Stimulated activated CD4-positive, alpha-beta T cell treated with anti-CD3 and anti-CD28 coated beads, Interleukin-12 subunit alpha, Interleukin-12 subunit beta, amount 100 ng/mL, for 4 hours (primary cell): ENCODE measurements at places on chromosomes 11 and 22.

GRCh38 chr11:96554236-96554820 is 164.5 kb downstream of the JRKL start:
- DNase-seq = no peak

- no peak for DNase-seq
Measured at GRCh38 chr22:30602049-30602448, 4.9 kb upstream of the TCN2 start.

DNA sequence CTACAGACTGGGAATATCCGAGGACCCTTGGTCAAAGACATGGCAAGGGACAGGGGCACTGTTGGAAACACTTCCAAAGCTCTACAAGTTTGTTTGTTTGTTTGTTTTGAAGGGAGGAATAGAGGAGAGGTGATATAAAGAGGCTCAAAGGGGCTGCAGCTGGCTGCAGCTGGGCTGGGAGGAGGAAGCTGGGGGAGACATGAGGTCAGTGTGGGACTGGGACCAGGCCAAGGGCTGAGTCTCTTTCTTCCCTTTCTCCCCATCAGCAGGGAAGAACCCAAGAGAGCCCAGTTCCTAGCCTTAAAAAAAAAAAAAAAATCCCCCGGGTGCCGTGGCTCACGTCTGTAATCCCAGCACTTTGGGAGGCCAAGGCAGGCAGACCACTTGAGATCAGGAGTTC is 5.0 kb downstream of the RHOG start:
- no peak for DNase-seq

DNA sequence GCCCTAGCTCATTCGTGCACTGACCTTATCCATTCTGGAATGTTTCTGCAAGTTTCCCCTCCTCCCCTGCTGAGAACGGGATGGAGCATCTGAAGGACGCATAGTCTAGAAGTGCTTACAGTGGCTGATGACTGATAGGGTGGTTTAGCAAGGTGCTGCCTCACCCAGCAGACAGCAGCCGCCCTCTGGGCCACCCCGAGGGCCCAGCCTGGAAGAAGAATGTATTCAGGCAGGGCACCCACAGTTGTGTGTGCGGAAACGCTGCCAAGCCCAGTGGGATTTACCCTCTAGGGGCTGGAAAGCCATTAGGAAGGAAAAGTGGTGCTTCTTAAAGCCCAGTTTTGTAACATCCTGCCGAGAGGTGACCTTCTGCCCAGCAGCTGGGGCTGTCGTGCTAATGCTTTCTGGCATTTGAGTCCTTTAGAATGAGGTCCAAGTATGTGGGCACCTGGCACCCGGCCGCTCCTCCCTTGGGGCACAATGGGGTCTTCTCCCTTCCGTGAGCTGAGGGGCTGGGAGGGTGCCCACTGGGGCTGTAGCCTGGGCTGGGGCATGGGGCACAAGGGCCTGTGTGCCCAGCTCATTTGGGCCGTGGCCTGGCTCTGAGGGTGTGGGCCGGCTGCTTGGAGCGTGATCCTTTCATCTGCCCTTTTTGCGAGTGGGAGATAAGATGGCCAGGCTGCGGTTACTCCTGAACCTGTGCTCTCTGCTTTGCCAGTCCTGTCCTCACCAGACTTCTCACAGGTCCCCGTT is 14.4 kb downstream of the FBLN1 start:
- DNase-seq = no peak

DNA sequence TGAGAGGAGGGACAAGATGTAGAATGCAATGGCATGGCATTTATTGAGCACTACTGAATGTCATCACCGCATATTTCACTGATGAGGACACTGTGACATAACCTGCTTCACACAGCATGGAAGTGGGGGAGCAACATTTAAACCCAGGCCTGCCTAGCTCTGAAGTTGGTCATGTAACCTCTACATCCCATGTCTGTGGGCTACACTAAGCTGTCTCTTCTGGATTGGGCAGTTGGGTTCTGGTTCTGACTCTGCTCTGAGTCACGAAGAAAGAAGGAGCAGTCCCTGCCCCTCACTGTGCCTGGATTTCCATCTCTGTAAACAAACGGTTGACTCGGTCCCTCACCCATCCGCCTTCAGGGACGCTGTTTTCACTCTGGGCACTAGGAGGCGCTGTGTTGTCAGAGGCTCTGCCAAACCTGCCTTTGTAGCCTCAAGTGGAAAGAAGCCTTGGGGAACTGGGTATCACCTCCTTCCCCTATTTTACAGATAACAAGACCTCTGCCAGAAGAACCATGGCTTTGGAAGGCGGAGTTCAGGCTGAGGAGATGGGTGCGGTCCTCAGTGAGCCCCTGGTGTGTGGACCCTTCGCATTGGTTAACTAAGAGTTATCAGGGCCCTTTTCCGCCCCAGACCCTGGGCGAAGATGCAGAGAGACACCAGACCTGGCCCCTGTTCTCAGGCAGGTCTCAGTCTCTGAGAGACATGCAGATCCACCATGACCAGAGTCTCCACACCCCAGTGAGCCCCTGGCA is 12.7 kb upstream of the ARHGEF17 start:
- peak; percentile 71 for DNase-seq

- DNase-seq = no peak
Measured at GRCh38 chr22:30774566-30774965, 79.9 kb downstream of the OSBP2 start.

GRCh38 chr11:2701898-2702434 is 2.2 kb upstream of the KCNQ1OT1 start:
- DNase-seq = no peak

GRCh38 chr22:17772249-17772957 is 1.9 kb downstream of the BID start:
- DNase-seq = no peak

- DNase-seq = peak; percentile 38
Measured at GRCh38 chr11:68120273-68121066, 718 bp downstream of the CHKA start.

DNA sequence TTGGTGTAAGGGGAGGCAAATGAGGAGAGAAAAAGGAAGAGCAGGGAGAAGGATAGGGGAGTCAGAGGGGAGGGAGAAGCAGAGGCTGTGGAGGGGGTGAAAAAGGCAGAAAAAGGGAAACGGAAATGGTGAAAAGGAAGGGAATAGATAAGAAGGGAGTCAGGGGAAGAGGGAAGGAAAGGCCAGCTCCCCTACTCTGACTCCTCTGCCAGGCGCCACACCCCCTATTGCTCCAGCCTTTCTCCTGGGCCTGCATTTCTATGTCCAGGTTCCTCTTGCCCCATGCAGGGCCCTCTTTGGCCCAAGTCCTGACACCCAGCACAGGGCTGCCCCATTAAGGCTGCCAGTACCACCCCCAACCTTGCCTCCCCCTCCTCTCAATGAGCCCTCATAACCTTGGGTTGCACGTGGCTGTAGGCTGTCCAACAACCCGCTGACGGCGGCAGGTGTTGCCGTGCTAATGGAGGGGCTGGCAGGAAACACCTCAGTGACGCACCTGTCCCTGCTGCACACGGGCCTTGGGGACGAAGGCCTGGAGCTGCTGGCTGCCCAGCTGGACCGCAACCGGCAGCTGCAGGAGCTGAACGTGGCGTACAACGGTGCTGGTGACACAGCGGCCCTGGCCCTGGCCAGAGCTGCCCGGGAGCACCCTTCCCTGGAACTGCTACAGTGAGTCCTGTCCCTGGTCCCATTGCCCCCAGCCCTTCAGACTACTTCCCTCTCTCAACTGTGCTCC is 3.4 kb upstream of the NHERF4 start:
- DNase-seq = no peak

DNA sequence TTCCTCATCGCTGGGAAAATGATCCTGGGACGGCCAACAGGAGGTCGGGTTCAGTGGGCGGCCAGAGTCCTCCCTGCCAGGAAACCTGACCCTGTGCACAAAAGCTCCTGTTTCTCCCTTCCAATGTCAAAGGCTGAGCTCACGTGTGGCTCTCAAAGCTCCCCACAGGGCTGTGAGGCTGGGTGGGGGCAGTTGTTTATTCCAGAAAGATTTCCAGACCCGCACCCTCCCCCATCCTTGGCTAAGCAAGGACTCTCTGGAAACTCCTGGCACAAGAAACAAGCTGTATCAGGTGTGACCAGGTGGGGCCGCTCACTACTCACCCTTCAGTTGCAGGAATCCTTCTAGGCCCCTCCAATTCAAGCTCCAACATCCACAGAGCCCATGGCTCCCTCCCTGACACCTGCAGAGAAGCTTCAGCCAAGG is 131.9 kb downstream of the SHANK2 start:
- DNase-seq = no peak

- no peak for DNase-seq
Measured at GRCh38 chr22:31286360-31287255, 5.7 kb downstream of the PIK3IP1 start.

DNA sequence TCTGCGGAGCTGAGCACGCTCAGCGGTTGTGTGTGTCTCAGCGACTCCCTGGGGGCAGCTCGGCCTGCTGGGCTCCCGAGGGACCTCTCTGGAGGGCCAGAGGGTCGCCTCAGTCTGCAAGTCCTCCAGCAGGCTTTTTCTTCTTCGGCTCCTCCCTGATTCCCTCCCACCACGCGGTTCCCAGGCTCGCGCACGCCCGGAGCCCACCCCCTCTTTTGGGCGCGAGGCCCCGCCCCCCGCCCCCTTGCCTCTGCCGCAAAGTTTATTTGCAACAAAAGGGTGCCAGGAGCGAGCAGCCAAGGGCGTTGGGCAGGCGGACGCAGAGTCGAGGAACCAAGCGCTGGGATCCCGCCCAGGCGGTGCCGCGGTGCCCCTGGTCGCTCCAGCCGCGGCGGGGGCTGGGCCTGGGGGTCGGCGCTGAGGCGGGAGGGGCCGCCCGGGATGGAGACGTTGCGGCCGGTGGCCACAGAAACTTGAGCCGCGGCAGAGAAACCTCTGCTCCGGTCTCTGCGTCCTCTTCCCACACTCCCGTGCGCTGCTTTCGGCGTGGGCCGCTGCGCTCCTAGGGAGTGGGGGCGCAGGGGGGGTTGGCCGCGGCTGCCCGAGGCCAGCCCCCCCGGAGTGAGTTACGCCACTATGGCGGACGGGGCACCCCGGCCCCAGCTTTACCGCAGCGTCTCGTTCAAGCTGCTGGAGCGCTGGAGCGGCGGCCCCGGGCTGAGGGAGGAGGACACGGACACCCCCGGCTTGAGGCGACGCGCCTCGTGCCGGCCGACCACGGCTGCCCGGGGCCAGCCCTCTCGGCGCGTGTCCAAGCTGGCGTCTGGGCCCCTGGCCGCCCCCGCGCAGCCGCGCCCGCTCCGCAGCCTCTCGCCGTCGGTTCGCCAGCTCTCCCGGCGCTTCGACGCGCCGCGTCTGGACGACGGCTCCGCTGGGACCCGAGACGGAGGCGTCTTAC is at the start of gene ARHGEF17:
Gene ARHGEF17 (plus strand): TSS at position 274 of the 958 bp plus-strand sequence. CDS start 363 bp downstream, at position 637.
- DNase-seq = peak; percentile 28

- DNase-seq = no peak
Measured at GRCh38 chr11:92460213-92460612, 235.6 kb downstream of the FAT3 start.

GRCh38 chr11:111694851-111695250 is 71.3 kb downstream of the PPP2R1B start:
- DNase-seq = no peak

DNA sequence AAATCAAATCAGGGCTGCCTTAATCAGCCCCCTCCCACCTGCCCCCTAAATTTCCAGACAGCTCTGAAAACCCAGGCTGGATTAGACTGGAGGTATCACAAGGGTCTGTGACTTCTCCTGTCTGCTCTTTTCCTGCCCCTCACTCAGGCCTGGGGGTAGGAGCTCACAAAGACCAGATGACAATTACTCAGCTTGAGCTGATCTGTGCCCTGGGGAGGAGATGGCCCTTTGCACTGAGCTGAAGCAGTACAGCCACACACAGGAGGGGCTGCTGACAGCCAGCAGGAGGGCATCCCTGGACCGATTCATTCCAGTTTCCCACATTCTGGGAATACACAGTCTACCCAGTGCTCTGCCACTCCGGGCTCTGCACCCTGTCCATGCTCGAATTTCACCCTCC is 4.2 kb downstream of the ABCC8 start:
- DNase-seq = no peak

GRCh38 chr11:65452806-65453490 is 30.4 kb downstream of the NEAT1 start:
- no peak for DNase-seq

DNA sequence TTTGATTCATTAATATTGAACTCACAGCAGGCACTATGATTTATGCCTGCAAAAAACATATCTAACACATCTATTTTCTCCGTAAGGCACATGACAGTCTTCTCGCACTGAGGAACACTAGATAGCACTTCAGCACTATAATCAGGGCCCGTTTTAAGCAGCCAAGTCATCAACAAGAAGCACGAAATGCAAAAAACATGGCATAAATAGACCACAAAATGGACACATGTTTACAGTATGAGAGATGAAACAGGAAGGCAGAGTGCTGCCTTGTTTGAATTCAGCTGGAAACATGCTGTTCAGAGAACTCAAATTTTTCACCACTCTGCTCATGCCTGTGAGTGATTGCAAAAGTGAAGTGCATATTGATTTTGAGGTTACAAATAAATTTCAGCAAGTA is 205.8 kb upstream of the PDGFD start:
- DNase-seq = no peak

DNA sequence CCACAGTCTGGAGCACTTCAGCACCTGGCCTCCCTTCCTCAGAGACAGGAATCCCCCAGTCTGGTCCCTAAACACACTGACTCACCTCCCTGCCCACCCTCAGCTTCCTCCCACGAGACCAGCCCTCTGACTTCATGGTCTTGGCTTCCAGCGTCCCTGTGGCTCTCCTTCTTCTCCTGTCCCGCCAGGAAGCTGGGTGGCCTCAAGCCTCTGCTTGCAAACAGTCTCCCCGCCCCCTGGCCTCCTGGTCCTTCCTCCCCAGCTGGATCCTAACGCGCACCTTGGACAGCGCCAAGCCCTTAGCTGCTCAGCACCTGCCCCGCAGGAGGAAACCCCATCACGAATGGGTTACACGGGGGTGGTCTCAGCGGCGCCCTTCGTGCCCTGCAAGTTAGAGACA is 4.5 kb downstream of the NCF4 start:
- DNase-seq = no peak

GRCh38 chr11:875769-876301 is 33.2 kb downstream of the TSPAN4 start:
- DNase-seq = no peak

DNA sequence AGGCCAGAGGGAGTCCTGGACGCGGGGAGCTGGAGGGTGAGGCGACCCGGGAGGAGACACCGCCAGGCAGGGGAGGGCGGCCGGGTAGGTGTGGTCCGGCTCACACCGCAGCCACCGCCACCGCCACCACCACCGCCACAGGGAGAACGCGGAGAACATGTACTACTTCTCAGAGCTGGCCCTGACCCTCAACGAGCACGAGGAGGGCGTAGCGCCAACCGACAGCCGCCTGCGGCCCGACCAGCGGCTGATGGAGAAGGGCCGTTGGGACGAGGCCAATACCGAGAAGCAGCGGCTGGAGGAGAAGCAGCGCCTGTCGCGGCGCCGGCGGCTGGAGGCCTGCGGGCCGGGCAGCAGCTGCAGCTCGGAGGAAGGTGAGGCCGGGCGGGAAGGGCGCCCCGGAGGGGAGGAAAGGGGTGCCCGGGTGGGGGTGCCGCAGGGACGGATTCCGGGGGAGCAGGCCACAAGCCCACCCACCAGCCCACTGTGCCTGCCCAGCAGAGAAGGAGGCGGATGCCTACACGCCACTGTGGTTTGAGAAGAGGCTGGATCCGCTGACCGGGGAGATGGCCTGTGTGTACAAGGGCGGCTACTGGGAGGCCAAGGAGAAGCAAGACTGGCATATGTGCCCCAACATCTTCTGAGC is 62.8 kb downstream of the MORC2 start:
- DNase-seq = no peak
